ENCODE measurements at places on chromosomes 4 and X. TPM values are rescaled to one million over a fixed set of nuclear protein-coding genes. Genes with fewer than 3 reads are reported as not detected.

DNA sequence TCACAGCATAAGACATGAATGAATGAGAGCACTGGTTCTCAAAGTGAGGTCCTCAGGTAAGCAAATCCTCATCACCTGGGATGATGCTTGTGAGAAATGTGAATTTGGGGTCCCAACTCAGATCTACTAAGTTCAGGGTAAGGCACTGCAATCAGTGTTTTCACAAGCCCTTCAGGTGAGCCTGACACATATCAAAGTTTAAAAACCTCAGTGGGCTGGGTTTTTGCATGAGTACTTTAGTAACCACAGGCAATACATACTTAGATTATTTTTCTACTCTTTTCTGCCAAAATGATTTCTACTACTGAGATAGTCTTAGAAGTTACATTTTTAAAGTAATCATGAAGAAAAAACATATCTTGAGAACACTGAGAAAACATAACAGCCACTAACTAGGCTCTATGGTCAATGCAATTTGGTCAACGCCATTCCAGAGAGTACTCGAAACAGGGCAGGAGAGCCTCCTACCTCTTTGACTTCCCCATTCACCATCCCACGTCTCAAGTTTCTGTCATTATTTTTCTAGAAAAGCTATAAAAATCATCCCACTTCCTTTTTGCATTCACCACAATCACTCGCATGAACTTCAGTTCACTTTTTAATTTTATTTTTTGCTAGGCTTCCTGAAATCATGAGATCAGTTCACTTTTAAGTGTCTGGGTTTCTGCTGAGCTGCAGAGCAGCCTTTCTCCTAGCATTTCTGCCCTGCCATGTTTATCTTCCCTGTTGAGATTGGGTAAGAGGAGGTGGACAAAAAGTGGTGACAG, 73.8 kb downstream of the MFAP3L start:
- H3K27ac ChIP-seq = no peak overlapping the region
- H3K27me3 ChIP-seq = peaks cover 5% of the 10 kb centered on the region
- no peaks in the 10 kb centered on the region for H3K4me1 ChIP-seq

DNA sequence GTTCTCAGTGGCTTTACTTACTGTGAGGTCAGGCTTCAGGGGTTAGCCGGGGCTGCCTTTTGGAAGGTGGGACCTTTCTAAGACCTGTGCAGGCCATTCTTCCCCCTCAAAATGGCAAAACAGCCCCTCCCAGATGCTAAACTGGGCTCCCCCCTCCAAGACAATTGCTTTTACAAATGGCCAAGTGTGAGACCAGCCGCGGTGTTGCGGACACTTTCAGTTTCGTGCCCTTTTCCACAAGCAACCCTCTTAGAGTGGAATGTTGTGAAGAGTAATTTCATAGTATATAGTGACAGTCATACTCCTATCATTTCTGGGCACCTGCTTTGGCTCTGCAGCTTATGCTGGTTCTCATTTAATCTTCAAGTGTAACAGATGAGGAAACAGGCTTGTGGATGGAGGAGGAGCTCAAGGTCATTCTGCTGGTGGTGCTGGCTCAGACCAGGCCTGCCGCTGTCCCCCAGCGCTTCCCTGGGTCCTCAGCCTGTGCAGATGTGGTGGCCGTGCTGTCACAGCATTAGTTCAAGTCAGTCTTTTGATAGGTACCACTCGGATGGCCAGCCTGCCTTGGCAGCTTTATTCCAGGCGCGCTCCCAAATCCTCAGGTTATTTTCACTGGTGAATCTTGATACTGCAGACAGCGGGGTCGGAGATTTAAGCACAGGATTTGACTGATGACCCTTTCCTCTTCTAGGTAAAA, 55.0 kb upstream of the TADA2B start:
- H3K4me3 ChIP-seq = peak overlapping the region; percentile 94
- H3K36me3 ChIP-seq = peaks cover 4% of the 10 kb centered on the region
- H3K4me1 ChIP-seq = peaks cover 69% of the 10 kb centered on the region
- H3K27ac ChIP-seq = no peak overlapping the region

Gene CITED1
- not detected for total RNA-seq

- H3K27ac ChIP-seq = no peak overlapping the region
- DNase-seq = no peak
- peaks cover 11% of the 10 kb centered on the region for H3K4me1 ChIP-seq
- no peak overlapping the region for H3K4me3 ChIP-seq
- peaks cover 30% of the 10 kb centered on the region for H3K27me3 ChIP-seq
These were observed 4.6 kb downstream of the JAKMIP1 start for GRCh38 chr4:6195602-6196319.

Gene RHOXF2
- total RNA-seq = not detected

DNA sequence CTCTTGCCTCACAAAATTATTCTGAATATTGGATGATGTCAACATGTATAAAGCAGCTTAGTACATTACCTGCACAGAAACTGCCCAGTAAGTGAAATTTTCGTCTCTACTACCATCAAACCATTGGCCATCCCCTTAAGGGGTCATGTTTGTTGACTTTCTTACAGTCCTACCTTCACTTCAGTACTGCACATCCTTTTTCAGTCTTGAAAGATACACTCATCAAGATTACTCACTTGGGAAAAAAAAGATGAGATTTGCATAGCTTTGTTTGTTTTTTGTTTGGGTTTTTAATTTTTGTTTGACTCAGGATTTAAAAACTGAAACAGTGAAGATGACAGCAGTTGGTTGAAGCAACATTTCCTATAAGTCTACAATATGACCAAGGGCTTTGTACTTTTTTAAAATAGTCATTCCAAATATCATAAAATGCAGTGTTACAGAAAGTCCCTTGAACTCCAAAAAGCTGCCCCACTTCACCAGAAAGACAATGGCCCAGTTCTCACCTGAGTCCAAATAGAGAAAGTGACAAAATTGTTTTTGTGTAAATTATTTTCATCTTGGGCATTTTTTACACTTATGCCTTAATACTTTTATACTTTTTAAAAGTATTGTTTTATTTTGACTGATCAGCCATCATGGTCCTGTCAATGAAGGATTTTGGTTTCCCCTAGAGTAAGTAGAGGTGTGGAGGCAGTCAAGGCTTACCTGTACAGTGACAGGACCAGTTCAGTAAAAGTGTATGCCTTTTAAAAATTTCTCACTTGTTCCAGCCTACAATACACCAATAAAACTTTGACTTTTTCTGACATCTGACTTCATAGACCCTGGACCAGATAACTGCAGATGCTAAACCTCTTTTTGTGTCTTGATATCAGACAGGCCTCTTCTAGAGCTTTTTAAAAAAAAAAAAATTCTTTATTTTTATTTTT, 59.7 kb upstream of the EDA2R start:
- DNase-seq = no peak
- H3K36me3 ChIP-seq = no peaks in the 10 kb centered on the region
- H3K27ac ChIP-seq = no peak overlapping the region
- no peaks in the 10 kb centered on the region for H3K4me1 ChIP-seq
- no peak overlapping the region for H3K4me3 ChIP-seq

DNA sequence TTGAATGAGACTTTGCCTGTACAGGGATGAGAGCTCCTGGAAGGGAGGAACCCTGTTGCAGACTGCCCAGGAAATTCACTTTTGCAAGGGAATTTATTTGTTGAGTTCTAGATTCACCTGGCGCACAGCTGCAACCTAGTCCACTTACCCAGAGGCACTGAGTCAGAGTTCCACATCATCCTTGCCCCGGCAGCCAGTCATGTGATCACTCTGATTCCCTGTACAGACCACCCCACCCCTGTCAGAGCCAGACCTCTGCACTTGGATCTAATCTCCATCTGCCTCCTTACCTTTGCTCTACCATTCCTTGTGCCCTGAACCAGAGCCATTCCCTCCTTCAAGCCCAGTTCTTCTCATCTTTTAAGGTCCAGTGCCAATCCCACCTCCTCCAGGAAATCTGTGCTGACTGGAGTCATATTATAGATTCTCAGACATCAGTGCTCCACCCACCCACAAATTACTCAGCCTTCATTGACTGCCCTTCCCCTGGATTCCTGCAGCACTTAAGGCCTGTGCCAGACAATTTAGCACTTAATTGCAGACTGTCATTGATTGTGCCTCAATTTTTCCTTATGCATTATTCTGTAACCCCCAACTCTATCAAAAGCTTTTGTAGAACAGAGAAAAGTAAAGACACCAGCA, 84.1 kb upstream of the MAGEA4 start:
- peaks cover 4% of the 10 kb centered on the region for H3K27me3 ChIP-seq
- H3K36me3 ChIP-seq = no peaks in the 10 kb centered on the region

Gene ERAS
- total RNA-seq = not detected

- H3K27ac ChIP-seq = no peak overlapping the region
- peaks cover 1% of the 10 kb centered on the region for H3K27me3 ChIP-seq
- H3K36me3 ChIP-seq = no peaks in the 10 kb centered on the region
- no peak for DNase-seq
- H3K4me1 ChIP-seq = no peaks in the 10 kb centered on the region
- no peak overlapping the region for H3K4me3 ChIP-seq
These were observed 66.1 kb upstream of the MAML3 start for GRCh38 chr4:140220058-140220457.

DNA sequence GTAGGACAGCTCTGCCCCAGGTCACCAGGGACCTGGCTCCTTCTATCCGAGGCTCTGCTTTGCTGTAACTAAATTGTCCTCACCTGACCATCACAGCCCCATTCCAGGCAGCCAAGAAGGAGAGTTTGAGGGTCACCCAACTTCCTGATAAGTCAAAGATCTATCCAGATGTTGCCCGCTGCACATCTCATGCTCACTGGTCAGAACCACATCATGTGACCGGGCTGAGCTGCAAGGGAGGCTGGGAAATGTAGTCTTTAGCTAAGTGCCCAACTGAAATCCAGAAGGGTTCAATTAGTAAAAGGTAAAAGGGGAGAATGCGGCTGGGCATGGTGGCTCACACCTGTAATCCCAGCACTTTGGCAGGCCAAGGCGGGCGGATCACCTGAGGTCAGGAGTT, 18.4 kb downstream of the HMX1 start:
- peaks cover 42% of the 10 kb centered on the region for H3K27me3 ChIP-seq
- peaks cover 10% of the 10 kb centered on the region for H3K4me1 ChIP-seq
- H3K4me3 ChIP-seq = no peak overlapping the region
- no peak for DNase-seq
- H3K27ac ChIP-seq = no peak overlapping the region

Measured in activated naive CD4-positive, alpha-beta T cell treated with anti-CD3 and anti-CD28 coated beads for 36 hours (primary cell).